ENCODE measurements at places on chromosomes 6 and 20. TPM values are rescaled to one million over a fixed set of nuclear protein-coding genes. Genes with fewer than 3 reads are reported as not detected.

Gene GNL1
- 54.9 TPM for polyA plus RNA-seq

DNA sequence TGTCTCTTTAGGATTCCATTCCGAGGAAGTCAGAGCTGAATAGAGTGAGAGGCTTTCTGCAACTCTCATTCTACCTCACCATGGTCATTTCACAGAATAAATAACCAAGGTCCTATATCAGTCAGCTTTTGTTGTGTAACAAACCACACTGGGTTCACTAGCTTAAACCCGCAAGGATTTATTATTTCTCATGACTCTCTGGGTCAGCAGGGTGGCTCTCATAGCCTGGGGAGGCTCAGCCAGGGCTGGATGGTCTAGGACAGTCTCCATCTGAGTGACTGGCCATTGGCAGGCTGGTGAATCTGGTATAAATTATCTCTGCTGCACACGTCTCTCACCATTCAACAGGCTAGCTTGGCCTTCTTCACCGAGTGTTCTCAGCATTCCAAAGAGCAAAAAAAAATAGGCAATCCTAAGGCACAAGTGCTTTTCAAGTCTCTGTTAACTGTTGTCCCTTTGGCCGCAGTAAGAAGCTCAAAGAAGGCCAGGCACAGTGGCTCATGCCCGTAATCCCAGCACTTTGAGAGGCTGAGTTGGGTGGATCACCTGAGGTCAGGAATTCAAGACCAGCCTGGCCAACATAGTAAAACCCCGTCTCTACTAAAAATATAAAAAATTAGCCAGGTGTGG, 39.7 kb downstream of the ISM1 start:
- DNase-seq: no peak

GRCh38 chr6:111852725-111853124, 20.5 kb downstream of the FYN start:
- DNase-seq: no peak

GRCh38 chr6:14429396-14429795, 311.8 kb downstream of the CD83 start:
- no peak for DNase-seq

Gene B3GAT2
- polyA plus RNA-seq: 2.4 TPM

DNA sequence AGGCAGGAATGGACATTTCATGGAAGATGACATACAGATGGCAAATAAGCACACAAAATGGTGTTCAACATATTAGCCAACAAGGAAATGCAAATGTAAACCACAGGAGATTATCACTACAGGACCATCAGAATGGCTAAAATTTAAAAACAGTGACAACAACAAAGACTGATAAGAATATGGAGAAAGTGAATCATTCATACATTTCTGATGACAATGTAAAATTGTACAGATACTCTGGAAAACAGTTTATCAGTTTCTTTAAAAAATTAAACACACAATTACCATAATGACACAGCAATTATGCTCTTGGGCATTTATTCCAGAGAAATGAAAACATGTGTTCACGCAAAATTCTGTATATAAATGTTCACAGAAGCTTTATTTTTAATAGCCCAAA, 105.8 kb upstream of the RUNX2 start:
- DNase-seq: no peak

DNA sequence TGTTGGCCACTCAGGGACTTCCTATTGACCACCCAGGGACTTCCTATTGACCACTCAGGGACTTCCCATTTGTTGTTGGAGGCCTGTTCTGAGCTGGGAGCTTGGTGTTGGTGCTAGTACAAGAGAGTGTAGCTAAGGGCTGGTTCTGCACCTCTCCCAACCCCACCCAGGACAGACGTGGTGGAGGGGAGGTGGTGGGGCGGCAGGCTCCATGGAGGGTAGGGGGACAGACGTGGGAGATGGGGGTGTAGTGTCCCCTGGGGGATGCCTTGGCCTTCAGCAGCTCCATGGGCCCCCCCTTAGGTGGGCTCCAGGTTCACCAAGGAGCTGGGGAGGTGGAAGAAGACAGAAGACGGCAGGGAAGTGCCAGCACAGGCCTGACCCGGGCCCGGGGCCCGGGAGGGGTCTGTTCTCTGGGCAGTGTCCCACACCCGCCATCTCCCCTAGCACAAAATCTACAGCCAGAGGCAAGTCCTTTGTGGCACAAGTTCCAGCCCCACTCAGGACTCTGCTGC, 33.9 kb downstream of the CHRNA4 start:
- DNase-seq: no peak
